ENCODE measurements at places on chromosomes 3 and 15.

DNA sequence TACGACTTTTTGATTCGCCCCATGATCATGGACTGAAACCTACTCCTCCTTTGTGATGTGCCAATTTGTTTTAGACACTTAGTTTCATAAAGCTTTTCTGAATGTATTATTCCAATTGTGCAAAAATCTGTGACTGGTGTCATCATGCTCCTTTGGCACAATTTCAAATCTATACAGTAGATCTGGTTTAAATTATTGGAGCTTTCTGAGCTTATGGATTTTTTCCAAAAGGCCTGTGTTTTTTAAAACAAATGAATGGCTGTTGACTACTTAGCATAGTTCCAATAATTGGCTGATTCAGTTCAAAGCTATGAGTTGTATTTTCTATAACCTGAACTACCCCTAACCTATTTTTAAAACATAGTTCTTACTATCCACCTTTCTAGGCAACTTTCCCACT, 282.7 kb downstream of the CNTN3 start:
- no peak for DNase-seq

- DNase-seq, result no peak
These were observed 88.8 kb upstream of the ARHGEF3 start for GRCh38 chr3:56890448-56891091.

DNA sequence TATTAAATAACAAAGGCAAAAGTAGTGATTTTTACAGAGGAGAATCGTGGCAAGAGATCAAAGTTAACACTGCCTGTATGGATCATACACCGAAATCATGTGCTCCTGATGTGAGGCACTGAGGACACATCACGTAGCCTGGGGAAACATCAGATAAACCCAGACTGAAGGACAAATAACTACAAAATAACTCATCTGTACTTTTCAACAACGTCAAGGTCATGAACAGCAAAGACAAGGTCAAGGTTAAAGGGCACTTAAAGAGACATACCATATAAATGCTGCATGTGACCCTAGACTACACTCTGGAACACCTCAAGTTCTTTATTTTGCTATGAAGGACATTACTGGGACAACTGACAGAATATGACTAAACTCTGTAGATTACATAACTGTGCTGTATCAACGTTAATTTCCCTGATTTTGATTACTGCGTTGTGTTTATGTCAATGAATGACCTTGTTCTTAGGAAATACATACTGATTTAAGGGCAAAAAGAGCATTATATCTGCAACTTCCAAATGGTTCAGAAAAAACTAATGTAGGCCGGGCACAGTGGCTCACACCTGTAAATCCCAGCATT, 48.1 kb downstream of the CHSY1 start:
- no peak for DNase-seq

- no peak for DNase-seq
These were observed 357.4 kb upstream of the CDIN1 start for GRCh38 chr15:36221992-36222391.

GRCh38 chr3:73401616-73402279, 223.0 kb downstream of the PDZRN3 start:
- no peak for DNase-seq

GRCh38 chr3:174439331-174440252, 419.5 kb upstream of the NAALADL2 start:
- DNase-seq, result peak; percentile 73

DNA sequence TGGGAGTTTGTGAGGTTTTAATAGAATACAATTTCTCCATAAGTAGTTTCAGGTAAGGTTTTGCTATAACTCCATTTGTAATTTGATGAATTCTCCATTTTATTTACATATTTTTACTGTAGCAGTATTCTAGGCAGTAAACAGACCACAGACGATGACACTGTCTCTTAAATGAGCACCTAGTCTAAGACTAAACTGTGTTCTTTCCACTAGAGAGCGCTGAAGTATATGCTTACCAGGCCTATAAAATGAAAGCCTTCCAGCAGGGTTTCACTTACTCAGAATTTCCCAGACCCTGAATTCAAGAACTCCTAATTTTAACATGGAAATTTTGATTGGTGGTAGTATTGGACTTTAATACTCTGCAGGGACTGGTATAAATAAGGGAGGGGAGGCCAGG, 41.6 kb downstream of the POLG start:
- DNase-seq, result no peak

- no peak for DNase-seq
These were observed 9.7 kb upstream of the RNF7 start for GRCh38 chr3:141728355-141728892.

DNA sequence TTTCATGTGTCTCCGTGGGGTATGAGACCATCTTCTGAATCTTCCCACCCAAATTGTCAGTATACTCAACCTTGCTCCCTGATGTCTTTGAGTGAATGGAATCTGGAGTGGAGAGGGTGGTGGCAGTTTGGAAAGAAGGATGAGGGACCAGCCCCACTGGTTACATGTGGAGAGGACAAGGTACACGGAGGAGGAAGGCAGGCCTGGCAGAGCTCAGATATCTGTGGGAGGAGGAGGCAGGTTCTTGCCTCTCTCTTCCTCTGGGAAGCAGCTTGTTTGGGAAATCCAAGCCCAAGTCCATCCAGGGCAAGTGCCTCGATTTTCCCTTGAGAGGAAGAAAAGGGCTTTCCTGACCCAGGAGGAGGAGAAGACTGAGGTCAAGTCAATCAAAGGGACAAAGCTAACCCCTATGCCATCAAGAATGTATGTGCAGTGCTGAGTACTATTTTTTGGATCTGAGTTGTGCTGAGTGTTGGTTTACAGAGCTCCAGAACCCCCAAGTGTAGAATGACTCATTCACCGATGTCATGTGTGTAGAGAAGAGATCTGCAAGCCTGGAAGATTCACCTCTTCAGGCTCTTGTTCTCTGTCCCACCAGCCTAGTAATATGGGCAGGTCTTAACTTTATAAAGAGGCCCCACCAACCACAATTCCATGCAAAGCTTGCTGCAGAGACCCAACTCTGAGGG, 19.8 kb upstream of the LOXL1 start:
- no peak for DNase-seq

DNA sequence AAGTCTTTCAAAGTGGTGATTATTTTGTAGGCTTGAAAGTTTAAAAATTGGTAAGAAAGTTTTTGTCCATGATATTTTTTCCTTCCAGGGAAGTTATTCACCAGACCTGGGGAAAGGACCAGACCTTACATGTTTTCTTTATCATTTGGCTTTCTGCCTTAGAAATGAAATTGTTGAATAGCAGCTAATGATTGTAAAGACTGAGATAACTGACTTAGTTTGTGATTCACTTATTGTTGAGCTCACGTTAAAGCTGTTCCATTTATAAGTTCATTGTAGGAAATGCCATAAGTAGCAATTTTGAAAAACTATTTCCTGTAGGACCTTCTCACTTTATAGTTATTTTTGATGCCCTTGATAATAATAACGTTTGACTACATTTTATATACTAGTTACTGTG, 51.9 kb downstream of the IQGAP1 start:
- no peak for DNase-seq

DNA sequence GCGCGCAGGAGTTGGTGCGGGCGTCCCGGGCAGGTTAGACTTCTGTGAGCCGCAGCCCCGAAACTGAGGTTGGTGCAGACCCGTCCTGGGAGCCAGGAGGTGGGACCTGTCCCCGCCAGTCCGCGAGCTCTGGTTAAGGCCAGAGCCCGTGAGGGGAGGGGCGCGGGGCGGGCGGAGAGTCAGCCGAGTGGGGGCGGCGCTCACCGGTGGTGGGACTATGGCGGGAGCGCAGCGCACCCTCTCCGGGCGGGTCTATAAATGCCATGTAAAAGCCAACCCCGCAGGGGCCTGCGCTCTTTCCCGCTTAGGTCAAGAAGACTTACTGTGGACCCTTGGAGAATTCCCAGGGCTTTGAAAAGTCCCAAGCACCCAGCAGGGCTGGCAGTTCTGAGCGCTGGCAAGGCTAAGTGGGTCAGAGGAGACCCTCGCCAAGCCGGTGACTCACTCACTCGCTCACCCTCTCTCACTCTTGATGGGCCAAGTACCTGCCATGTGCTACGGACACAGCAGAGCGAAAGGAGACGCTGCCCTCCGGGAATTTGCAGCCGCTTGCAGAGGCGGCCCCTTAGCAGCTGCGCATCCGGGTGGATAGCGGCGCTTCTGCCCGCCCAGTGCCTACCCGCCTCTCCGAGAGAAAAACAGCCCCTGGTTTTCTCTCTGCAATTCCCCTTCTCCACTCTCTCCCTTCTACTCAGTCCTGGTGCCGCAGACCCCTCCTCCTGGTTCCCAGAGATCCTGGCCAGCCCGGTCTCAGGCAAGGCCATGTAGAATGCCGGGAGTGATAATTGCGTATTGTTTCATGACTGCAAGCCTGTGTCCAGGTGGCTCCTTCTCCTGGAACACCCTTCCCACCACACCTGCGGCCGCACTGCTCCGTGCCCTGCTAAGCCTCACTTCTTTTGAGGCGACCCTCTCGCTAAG, at the start of gene ALDH1L1:
ALDH1L1 (minus strand) TSS at position 110 of the 921 bp plus-strand sequence. CDS start 19,607 bp downstream, outside the sequence.
- DNase-seq, result peak; percentile 73

DNA sequence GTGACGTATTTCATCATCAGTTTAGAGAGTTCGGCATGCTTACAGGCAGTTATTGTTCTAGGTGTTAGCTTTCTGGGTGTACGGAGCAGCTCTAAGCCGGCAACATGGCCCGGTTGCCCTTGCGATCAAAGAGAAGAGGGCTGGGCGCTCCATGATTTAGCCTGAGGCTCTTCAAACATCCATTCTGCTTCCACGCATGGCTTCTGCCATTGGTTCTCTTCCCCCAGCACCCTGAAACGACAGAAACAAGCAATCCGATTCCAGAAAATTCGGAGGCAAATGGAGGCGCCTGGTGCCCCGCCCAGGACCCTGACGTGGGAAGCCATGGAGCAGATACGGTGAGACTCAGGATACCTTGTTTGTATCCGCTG, 574 bp downstream of the NGRN start:
- DNase-seq, result peak; percentile 59

DNA sequence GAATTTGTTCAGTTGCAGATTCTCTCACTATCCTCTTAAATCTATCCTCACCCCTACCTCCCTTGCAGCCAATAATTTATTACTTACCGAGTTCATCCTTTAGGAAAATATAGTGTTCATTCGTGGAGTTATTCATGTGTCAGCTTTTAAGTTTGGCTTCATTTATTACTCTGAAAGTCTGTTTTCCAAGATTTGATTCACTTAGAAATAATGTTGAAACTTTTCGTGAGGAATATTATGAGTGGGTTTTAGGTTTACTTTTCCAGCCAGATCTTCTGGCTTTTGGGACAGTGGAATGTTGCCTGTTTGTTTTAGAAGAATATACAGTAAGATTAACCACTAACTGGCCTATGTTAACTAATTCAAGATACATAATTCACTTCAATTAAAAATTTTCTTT, 161.0 kb upstream of the CGNL1 start:
- no peak for DNase-seq

DNA sequence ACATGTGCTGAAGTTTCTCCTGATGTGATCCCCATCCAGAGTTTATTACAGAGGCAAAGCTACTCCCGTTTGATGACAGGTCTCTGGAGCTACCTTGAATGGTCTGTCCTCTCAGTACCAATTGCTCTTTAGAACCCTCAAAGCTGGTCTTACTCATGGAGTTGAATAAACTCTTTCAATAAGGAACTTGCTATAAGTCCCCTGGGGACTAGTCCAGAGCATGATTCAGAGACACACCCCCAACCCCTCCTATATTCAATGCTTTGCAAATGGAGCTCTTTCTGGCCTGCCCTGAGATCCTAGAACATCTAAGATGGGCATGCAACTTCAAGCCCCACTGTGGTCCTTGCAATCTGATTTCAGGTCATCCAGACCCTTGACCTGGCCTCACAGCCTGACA, 23.9 kb upstream of the TPM1 start:
- DNase-seq, result no peak

DNA sequence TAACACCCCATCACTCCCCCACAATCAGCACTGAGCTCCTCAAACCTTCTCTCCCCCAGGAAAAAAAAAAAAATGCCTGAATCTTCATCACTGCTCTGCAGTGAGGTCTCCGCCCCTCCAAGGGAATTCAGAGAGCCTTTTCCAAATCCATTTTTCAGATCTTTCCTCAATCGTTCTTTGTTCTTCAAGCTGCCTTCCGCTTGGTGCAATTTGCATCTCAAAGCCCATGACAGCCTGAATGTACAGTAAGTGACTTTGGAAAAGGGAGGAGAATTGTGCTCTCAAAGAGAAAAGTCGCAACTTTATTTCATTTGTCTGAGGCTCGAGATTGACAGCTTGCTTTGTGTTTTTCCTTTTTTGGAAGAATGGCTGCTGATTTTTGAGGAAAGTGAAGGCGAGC, 75.0 kb downstream of the CORO2B start:
- DNase-seq, result no peak

GRCh38 chr3:171551296-171551695, 91.1 kb upstream of the TNIK start:
- no peak for DNase-seq

DNA sequence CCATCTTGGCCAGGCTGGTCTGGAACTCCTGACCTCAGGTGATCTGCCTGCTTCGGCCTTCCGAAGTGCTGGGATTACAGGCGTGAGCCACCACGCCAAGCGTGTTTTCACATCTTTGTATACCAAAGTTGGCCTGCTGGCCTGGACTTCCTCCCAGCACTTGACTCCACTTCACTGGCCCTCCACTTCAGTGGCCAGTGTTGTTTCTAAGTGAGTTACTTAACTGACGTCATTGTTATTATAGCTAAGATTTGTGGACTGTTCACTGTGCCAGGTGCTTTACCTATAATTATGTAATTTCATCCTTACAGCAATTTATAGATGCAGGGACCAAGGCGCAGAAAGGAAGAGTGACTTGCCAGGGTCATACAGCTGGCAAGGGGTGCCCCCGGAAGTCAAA, 52.0 kb downstream of the HRH1 start:
- DNase-seq, result no peak

GRCh38 chr3:156145866-156146265, 25.5 kb downstream of the KCNAB1 start:
- no peak for DNase-seq

GRCh38 chr15:79615754-79616153, 183.6 kb downstream of the MINAR1 start:
- DNase-seq, result peak; percentile 87

DNA sequence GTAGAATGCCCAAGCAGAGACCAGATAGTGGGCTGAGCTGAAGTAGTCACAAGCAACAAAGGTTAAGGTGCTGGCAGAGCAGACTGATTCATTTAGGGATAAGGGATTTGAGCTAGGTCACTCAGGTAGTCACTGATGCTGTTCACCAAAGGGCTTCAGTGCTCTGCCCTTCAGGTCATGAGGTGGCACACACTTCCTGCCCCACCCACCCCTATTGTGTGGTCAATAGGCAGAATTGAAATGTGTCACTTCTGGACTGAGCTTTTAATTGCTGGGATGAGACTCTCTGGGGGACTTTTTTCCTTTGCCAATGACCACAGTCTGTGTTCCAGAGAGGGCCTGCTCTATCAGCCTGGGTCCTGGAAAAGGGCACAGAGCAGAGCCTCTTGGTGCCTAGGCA, 2.9 kb upstream of the DIS3L start:
- DNase-seq, result no peak

- DNase-seq, result no peak
These were observed 36.0 kb downstream of the PSTPIP1 start for GRCh38 chr15:77030928-77031375.

- peak; percentile 9 for DNase-seq
These were observed 74.2 kb upstream of the PROK2 start for GRCh38 chr3:71859123-71859519.

- DNase-seq, result peak; percentile 88
These were observed at the start of gene RCCD1 for GRCh38 chr15:90954712-90955623. Gene RCCD1, plus strand, starts transcription at chr15:90954884. Its CDS starts 1,851 bp downstream, at chr15:90956735.

GRCh38 chr3:63977893-63978292, 45.4 kb downstream of the PSMD6 start:
- no peak for DNase-seq

All from cerebellar cortex (tissue), 1 donor.